Hippocampal formation (tissue), 2 donors: ENCODE measurements at places on chromosomes 7 and 10.

DNA sequence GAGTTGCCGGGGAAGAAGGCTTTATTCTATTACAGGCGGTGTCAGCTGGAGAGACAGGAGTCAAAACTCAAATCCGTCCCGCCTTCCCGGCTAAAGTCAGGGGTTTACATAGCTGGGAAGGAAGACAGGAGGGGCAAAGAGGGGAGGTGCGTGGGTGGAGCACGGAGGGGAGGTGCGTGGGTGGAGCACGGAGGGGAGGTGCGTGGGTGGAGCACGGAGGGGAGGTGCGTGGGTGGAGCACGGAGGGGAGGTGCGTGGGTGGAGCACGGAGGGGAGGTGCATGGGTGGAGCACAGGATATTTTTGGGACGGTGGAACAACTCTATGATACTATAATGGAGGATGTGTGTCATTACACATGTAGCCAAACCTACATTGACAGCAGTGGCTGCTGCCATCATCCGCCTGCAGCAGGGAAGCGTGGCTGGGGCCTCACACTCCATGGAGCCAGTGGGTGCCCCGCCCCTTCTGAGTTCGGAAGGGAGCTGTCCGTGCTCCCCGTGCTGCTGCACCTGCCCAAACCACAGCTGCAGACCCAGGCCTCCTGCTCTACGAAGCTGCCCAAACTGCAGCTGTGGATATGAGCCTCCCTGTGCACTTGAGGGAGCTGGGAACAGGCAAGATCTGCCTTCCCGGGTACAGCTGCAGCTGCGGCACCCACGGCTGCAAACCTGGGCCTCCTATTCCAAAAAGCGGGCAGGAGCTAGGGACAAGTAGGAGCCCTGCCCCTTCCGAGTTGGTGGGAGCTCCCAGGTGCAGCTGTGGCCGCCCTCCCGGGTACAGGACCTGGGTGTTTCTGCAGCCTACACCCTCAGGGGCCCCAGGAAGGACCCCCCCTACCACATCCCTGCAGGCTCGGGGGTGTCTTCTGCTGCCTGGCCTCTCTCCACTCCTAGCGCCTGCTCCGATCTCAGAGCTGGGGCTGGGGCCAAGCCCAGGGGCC is 119.4 kb downstream of the DYNC2I1 start:
- DNase-seq: no peak

DNA sequence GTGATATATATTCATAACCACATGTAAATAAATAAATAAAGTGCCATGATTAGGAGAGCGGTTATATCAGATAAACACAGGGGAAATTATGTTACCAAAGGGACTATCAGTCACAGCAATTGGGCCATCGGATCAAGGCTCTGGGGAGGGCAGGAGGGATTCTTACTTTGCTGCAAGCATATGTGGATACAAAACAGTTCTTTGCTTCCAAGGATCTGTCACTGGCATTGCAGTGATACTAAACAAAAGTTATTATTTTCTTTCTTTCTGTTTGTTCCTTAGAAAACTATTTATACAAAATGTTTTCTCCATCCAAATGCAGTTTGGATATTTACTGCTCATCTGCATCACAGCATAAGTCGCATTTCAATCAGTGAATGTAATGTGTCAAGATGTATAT is 188.4 kb upstream of the MGMT start:
- DNase-seq: no peak

DNA sequence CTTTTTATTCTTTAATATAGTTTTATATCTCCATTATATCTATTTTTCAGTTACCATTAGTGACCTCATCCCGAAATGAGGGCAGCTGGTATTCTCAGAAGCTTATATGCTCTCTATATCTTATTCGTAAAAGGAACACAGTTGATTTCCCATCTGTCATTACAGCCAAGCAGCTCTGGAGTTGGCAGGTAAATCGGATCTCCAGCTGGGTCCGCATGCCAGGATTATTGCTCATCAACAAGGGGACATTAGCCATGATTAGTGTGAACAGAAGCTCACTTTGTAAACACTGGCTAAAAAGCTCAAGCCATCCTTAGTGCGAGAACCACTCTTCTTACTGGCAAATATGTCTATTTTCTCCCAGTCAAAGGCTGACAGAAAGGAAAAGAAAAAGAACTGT is 180.3 kb downstream of the NPSR1 start:
- no peak for DNase-seq

- DNase-seq: no peak
These were observed 62.4 kb downstream of the TMEM209 start for GRCh38 chr7:130142654-130143333.

- DNase-seq: no peak
These were observed 279.8 kb upstream of the ZNF32 start for GRCh38 chr10:43928425-43928968.

- no peak for DNase-seq
These were observed 168.4 kb upstream of the DKK1 start for GRCh38 chr10:52145636-52146035.

DNA sequence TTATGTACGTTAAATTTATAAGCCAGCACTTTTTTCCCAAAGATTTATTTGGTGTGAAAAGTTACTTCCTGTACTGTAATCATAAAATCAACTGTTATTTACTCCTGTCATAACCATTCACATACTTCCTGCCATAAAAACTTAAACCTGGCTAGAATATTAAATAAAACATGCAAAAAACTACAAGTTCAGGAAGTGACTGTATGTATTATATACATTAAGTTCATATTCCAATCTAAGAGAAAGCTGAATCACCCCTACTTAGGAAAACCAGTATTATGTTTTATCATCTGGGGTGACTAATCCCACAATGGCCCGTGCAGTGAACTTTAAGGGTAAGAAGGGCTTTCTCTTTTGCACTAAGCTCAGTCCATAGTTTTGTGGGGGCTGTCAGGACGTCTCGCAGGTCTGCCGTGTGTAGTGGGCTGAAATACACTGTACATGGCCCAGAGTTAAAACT is 183.7 kb upstream of the KLF14 start:
- DNase-seq: no peak

GRCh38 chr10:86364491-86365345 is 1.9 kb downstream of the GRID1 start:
- no peak for DNase-seq

- DNase-seq: no peak
These were observed 15.8 kb upstream of the LYZL2 start for GRCh38 chr10:30645340-30645827.

GRCh38 chr10:36381748-36382147 is 739.7 kb upstream of the FZD8 start:
- DNase-seq: no peak

GRCh38 chr10:15841696-15842095 is 18.6 kb downstream of the MINDY3 start:
- DNase-seq: no peak

DNA sequence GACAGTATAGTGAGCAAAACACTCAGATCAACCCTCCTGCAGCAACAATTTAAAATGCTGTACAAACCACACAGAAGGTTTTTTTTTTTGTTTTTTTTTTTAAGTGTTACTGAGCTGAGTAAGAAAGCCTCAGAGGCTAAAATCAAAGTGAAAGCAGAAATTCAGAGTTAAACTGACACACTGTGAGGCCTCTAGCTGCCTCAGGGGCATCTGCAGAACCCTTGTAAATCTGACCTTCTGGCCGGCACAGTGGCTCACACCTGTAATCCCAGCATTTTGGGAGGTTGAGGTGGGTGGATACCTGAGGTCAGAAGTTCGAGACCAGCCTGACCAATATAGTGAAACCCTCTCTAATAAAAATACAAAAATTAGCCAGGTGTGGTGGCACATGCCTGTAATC is 7.4 kb upstream of the GNA12 start:
- no peak for DNase-seq

DNA sequence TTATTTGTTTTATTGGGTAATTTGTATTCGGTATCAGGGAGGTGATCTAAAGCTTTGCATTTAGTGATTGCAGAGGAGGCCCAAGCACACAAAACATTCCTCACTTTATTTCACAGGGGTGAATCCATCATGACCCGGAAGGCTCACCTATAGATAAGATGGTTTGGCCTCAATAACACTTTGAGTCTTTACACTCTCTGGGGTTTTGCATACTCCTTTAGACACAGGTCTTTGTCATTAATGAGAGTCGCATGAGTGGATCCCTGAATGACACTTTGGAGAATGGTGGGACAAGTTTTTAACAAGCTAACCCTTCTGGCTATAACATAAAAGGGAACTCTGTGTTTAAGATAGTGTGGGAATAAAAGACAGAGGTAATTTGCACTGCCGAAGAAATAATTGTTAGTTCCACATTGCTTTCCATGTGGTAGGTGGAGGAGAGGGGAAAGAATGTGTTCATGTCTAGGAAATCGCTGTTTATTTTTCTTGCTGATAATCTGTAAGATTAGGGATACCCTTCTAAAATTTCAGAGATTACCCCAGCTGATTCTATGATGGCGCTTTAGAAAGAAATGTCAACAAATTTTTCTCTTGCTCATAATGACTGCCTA is 455.8 kb downstream of the TFEC start:
- no peak for DNase-seq

DNA sequence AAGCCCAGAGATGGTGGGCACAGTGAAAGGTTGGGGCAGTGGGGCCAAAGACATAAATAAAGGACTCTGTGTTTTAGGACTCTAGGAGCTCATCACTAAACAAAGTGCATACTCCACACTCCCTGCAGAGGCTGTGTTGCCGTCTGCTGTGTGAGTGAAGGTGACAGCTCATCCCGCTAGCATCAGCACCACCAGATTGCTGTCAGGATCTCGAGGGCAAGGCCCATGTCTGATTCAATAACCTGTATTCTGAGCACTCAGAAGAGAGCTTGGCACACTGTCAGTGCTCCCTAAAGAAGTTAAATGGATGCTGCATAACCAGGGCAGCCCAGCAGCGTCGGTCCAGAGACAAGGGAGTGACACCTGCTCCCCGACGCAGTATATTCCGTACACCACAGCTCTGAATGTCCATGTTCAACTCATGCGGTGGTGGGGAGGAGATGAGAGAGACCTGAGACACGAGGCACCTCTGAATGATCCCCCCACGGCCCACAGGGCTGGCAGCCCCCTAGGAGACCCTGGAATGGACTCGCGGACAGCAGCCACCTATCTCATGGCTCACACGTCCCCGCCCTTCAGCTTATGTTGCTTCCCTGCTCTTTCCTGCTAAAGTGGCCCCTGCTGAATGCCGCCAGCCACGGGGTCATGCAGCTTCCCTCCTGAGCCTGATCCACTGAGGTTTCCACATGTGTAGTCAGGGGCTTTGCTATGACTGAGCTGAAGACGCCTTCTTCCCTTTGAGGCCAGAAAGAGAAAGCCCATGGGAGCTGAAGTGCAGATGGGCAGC is 132.7 kb upstream of the KCNMA1 start:
- DNase-seq: no peak

GRCh38 chr7:142855114-142855743 is 353 bp downstream of the EPHB6 start:
- no peak for DNase-seq
